ENCODE measurements at places on chromosomes 7 and 10. TPM values are rescaled to one million over a fixed set of nuclear protein-coding genes. Genes with fewer than 3 reads are reported as not detected.

IRF5 gene
- total RNA-seq = 5.8 TPM

ZSCAN21 gene
- 9.7 TPM for total RNA-seq

KNDC1 gene
- 1.7 TPM for total RNA-seq

WEE2 gene
- not detected for total RNA-seq

PIK3CG gene
- not detected for total RNA-seq
